ENCODE measurements at places on chromosomes 4 and X.

- DNase-seq = no peak
These were observed 5.3 kb downstream of the FHDC1 start for GRCh38 chr4:152941411-152941810.

- DNase-seq = no peak
These were observed 8.2 kb upstream of the HSD17B11 start for GRCh38 chr4:87399148-87399547.

- no peak for DNase-seq
These were observed 124.4 kb downstream of the RELL1 start for GRCh38 chr4:37561803-37562207.

DNA sequence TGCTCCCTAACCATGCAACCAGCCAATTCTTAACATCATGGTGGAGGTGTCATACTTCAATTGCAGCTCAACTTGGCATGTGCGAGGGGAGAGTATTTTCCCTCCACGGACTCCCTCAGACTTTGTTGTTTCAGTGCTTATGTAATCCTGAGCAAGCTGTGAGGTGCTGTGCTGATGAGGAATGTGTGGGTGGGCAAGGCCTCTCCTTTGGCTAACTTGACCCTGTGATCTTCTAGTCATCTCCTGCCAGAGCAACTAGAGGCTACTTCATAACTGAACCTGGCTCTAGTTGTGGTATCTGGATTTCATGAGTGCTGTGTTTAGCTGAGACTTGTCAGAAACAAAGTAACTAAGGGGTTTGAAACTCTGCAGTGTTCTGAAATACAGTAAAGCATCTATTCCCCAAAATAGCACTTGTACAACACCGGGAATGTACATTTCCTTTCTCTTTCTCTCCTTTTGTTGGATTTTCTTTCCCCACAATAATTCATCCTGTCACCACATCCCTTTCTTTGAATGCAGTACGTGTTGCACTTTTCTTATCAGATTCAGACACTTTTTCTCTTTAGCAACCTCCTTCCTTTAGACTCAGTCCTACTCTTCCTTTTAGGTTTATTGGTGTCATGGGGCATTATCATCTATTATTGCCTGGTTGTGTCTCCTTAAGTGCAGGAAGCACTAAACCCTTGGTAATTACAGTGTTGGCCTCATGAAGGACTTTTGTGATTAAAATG is 415.2 kb upstream of the NR3C2 start:
- DNase-seq = no peak
